ENCODE measurements at places on chromosomes 7 and 10. TPM values are rescaled to one million over a fixed set of nuclear protein-coding genes. Genes with fewer than 3 reads are reported as not detected.

DNA sequence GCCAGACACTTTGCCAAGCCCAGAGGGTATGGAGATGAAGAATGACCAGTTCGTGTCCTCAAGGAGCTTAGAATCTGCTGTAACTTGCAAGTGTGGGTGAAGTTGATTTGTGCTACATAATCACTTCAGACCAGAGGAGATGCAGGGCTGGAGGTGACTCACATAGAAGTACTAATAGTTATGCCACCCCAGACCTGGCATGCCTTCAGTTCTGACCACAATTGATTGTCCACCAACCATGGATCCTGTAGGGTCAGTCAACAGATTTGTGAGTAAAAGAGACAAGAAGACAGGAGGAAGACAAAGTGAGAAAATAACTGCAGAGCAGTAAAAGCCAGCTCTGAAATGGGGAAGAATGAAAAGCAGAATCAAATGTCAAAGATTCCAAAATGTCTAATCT, 51.2 kb upstream of the BMPER start:
- no peak for DNase-seq

- DNase-seq: no peak
These were observed 718.5 kb downstream of the AUTS2 start for GRCh38 chr7:70316745-70317144.

OR6B1 gene
- total RNA-seq: not detected

RAMP3 gene
- total RNA-seq: not detected

GRCh38 chr7:35356495-35356894, 102.6 kb upstream of the TBX20 start:
- DNase-seq: no peak

UFSP1 gene
- total RNA-seq: 17.2 TPM

FANK1 gene
- total RNA-seq: not detected

GRCh38 chr7:33748793-33749192, 156.5 kb upstream of the BMPER start:
- no peak for DNase-seq

KCND2 gene
- total RNA-seq: not detected

- DNase-seq: no peak
These were observed 41.3 kb downstream of the WDR37 start for GRCh38 chr10:1097436-1097835.

NKX1-2 gene
- total RNA-seq: not detected

DNA sequence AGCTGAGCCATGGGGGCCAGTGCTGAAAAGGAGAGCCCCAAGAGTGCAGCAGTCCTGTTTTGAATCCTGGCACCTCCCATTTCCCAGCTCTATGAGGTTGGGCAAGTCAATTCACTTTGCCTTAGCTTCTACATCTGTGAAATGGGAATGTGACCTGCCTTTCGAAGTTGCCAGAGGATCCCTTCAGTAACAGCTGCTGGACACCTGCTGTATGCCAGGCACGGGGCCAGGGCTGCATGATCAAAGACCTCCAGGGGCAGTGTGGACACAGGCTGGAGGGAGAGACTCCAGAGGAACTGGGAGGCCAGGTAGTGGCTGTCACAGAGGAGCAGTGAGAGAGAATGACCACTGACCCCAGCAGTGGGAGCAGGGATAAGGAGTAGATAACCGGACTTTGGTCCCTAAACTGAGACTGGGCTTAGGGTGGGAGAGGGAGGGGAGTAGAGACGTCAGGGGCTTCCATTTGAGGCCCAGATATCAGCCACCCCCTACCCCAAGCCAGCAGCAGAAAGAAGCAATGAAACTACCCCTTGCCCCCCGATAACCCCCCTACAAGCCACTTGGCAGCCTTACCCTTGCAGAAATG, 45.2 kb downstream of the SRRM3 start:
- DNase-seq: no peak

DNA sequence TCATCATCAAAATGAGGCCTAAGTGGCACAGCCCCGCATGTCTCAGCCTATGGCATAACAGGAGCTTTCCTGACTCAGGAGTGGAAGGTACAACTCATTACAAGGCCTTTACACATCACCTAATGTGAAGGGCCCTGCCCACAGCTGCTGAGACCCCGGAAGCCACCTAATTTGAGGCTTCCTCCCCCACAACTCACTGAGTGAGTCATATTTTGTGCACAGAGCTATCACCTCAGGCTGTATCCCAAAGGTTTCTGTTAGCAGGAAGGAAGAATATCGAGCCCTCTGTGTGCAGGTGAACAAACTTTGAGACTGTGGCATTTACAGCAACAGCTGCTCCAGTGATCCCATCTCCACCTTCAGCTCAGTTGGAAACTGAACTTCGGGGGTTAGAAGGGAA, 20.6 kb downstream of the HTR5A start:
- no peak for DNase-seq

GRCh38 chr7:139992353-139993044, 70.3 kb downstream of the PARP12 start:
- DNase-seq: no peak

ZNF488 gene
- total RNA-seq: not detected

GRCh38 chr10:75191821-75192568, 18.6 kb upstream of the VDAC2 start:
- DNase-seq: no peak

- DNase-seq: no peak
These were observed 261.6 kb downstream of the WDR11 start for GRCh38 chr10:121112579-121113384.

ELOVL3 gene
- not detected for total RNA-seq

FBXO24 gene
- total RNA-seq: not detected

- DNase-seq: no peak
These were observed 169.7 kb downstream of the NEURL1 start for GRCh38 chr10:103663236-103663635.

C10orf67 gene
- total RNA-seq: not detected

DNA sequence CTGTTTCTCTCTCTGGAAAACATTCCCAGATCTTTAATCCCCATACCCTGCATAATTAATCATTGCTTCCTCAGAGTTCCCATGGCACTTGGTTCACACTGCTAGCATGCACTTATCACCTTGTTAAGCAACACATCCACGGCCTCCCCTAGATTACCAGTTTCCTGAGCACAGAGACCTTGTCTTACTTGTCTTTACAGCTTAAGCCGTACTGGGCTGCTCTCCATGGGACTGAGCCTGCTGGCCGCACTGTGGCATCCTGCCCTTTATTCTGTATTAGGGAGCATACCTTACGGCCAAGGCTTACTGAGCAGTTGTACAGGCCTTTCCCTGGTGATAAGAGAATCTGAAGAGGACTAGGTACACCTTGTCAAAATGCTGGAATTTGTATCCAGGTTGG, 190.2 kb downstream of the REEP3 start:
- no peak for DNase-seq

DNA sequence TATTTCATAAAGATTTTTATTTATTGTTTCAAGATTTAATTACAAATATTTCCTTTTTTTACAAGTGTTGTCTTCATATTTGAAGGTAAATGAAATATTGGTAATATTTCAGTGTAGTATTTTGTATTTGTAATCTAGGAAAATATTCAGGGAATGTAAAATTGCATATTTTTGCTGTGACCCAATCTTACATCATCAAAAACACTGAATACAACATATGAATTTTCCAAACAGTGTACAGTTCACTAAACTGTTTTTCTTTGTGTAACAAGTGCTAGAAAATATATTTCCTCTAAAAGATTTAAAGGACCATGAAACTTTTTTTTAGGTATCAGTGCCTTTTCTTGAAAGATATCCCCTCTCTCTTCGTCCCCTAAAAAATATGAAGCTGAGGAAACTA, 251.9 kb upstream of the KCND2 start:
- DNase-seq: no peak

DNA sequence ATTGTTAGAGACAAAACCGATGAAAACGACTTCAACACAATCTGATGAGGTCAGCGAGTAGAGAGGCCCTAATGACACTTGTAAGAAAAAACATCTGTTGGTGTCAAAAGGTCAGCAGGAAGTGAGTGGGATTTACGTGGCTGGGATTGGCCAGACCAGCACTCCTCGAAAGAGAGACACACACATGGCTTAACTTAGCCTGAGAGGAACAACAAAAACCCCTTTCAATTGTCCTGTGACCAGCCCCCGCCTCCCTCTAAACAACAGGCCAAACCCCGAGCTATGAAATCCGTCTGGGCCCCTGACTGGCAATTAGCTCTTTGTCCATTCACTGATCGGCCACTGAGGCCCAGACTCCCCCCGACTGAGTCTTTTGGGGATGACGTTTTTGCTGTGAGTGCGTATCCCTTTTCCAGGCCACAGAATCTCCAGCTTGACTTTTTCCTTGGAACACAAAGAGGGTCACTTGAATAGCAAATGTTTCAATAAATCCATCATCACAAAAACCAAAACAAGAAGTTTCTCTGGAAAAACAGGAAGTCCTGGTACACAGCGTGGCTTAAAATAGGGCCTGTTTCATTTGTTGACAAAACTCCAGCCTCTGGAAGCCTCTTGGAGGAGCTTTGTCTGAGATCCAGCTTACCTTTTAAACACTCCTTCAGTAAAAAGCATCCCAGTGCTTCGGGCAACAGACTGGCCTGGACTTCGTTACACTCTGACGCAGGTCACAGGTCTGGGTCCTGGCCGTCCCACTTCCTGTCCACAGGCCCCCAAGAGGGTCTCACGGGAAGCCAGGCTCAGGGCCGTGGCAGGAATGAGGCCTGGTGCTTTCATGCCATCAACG, 103.0 kb downstream of the CTBP2 start:
- DNase-seq: no peak

CROT gene
- total RNA-seq: 15.3 TPM

DNA sequence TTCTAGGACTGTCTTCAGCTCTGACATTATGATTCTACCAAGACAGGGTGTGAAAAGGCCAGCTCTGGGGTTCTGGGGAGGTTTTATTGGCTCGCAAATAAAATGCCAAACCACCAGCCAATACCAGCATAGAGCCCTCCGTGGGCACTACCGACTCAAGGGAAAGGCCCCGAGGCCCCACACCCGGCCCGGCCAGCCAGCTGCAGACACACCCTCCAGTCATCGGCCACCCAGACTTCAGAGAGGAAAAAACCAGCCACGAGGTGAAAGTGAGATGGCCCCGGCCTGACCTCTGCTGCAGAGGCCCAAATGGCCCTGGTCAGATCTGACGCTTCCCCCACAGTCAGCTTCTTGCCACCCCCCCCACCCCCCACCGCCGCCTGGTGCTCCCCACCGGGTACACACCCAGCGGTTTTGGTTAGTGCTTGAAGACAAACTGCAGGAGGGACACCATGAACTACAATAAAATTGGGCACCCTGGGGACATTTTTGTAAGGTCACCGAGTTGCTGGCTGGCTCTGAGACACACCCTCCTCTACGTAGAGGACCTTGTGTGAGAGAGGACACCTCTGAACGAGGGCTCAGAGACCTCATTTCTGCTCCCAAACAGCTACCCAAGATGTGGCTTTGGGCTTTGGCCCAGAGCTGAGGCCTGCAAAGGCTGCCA, 79.9 kb downstream of the PRKAG2 start:
- DNase-seq: no peak

- no peak for DNase-seq
These were observed 137.4 kb downstream of the LHPP start for GRCh38 chr10:124598773-124599587.

GRCh38 chr7:25735674-25736242, 416.2 kb upstream of the NFE2L3 start:
- no peak for DNase-seq

- DNase-seq: no peak
These were observed 15.4 kb downstream of the NRAP start for GRCh38 chr10:113648478-113648877.

- peak; percentile 56 for DNase-seq
These were observed 80.0 kb downstream of the C7orf25 start for GRCh38 chr7:42831718-42832522.

GRCh38 chr7:100008525-100008924, 6.9 kb upstream of the ZKSCAN1 start:
- no peak for DNase-seq

GRCh38 chr7:128974241-128974934, 36.7 kb downstream of the IRF5 start:
- no peak for DNase-seq

DNA sequence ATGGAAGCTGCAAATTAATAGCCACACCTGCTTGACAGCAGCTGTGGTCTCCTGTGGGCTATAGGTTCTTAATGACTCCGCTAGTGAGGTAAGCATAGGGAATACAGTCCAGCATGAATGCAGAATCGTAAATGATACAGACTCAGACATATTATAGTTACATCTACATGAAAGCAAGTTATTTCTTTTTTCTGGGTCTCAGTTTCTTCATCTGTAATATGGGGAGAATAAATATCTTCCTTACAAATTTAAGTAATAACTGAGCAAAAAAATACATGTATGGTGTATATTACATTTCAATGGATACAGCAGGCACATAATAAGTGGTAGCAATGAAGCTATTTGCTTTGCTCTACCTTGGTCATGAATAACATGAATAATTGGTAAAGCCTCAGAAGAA, 245.9 kb upstream of the RHOBTB1 start:
- DNase-seq: no peak

DNA sequence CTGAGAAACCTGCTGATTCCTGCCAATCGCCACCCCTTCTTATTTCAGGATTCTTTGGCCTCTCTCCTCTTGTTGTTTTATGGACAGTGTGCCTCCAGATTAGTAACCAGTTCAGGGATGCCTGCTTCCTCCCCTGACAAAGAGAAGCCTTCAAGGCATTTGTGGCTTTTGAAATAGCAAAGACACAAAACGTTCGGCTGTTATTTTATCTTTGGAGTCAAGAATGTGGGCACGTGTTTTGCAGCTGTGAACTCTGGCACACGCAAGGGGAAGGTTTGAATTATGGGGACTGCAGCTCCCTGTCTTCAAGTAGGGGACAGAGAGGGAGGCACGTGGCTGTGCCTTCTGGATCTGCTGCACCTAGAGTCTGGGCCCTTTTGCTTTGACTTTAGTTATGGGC, 157.9 kb upstream of the GRB10 start:
- no peak for DNase-seq

DNA sequence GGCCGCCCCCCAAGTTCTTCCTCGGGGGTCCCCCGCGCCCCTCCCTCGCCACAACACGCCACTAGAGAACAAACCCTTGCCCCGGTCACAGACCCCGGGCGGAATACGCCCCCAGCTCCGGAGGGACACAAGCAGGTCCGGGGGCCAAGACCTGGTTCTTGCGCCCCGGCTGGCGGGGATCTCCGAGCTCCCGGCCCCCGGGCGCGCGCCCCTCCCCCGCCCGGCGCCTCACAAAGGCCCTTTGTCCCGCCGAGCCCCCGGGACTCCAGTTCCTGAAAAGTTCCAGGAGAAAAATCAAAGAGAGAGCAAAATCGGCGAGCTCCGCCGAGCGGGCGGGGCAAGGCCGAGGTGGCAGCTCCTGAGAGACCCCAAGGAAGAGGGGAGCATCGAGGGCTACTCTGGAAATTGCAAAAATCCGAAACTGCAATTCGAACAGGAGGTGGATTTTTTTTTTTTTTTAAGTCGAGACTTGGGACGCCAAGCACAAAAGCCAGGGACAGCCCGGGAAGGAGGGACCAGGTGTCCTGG, 4.0 kb downstream of the TNRC18 start:
- DNase-seq: no peak

CAV2 gene
- total RNA-seq: 1.2 TPM

GRCh38 chr7:44213206-44213876, 12.6 kb downstream of the YKT6 start:
- DNase-seq: no peak

- DNase-seq: no peak
These were observed 196.6 kb upstream of the PLPP4 start for GRCh38 chr10:120260456-120260855.

GRCh38 chr7:18468795-18469194, 26.8 kb upstream of the HDAC9 start:
- no peak for DNase-seq

BAIAP2L1 gene
- total RNA-seq: not detected
